ENCODE measurements at places on chromosomes 16 and 17. TPM values are rescaled to one million over a fixed set of nuclear protein-coding genes. Genes with fewer than 3 reads are reported as not detected.

PSME3IP1 gene
- 89.7 TPM for total RNA-seq

EVPLL gene
- not detected for total RNA-seq

HSPB9 gene
- total RNA-seq: not detected

RPH3AL gene
- total RNA-seq: 3.5 TPM

GNG13 gene
- not detected for total RNA-seq

NKD1 gene
- total RNA-seq: under 0.01 TPM

CHD9NB gene
- 1.2 TPM for total RNA-seq

CES1 gene
- total RNA-seq: 20.3 TPM

CDT1 gene
- total RNA-seq: 10.9 TPM

TMEM100 gene
- 0.99 TPM for total RNA-seq

TBX21 gene
- 0.15 TPM for total RNA-seq

PCTP gene
- total RNA-seq: 18.9 TPM
